ENCODE measurements at places on chromosomes 7 and 10.

- no peak for DNase-seq
Measured at GRCh38 chr7:28301148-28301641, 111.1 kb upstream of the CREB5 start.

GRCh38 chr7:139875821-139876241 lies 46.8 kb downstream of the TBXAS1 start:
- no peak for DNase-seq

DNA sequence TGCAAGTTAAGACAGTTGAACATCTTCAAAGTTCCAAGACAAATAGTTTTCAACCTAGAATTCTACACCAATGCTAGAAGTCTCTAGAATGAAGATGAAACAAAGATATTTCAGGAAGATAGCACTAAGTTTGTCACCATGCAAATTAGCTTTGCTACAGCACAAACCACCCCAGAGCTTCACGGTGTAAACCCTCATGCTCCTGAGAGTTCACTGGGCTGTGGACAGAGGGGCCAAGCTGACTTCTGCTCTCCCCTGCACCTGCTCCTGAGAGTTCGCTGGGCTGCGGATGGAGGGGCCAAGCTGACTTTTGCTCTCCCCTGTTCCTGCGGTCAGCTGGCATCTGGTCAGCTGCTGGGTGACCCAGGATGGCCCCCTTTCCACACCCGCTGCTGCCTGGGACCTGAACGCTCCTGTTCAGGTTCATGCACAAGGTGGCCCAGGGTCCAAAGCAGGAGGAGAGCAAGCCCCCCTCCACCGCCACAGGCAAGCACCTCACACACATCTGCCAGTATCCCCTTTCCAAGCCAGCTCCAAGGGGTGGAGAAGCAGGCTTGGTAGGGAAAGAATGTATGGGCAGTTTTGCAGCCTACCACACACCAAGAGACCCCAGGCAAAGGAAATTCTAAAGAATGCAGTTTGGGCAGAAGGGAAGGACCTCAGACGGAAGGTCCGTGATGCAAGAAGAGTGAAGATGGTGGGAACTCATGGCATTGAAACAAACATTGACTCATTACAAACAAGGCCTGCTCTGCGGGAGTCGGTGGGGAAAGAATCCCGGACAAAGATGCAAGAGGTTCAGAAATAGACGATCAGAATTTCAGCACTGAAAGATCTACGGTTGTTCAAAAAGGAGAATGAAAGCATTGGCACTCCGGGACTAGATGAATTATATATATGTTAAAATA lies 137.8 kb upstream of the PPP2R2D start:
- no peak for DNase-seq

GRCh38 chr7:97697396-97697795 lies 34.5 kb upstream of the TAC1 start:
- no peak for DNase-seq

- DNase-seq, result no peak
Measured at GRCh38 chr10:90822508-90822907, 35.3 kb downstream of the HTR7 start.

GRCh38 chr10:62433901-62434300 lies 59.7 kb downstream of the ZNF365 start:
- DNase-seq, result no peak

Measured in activated naive CD8-positive, alpha-beta T cell treated with anti-CD3 and anti-CD28 coated beads, Interleukin-2, amount 50 U/mL, for 16 hours (primary cell).